ENCODE measurements at places on chromosomes 6 and 20.

DNA sequence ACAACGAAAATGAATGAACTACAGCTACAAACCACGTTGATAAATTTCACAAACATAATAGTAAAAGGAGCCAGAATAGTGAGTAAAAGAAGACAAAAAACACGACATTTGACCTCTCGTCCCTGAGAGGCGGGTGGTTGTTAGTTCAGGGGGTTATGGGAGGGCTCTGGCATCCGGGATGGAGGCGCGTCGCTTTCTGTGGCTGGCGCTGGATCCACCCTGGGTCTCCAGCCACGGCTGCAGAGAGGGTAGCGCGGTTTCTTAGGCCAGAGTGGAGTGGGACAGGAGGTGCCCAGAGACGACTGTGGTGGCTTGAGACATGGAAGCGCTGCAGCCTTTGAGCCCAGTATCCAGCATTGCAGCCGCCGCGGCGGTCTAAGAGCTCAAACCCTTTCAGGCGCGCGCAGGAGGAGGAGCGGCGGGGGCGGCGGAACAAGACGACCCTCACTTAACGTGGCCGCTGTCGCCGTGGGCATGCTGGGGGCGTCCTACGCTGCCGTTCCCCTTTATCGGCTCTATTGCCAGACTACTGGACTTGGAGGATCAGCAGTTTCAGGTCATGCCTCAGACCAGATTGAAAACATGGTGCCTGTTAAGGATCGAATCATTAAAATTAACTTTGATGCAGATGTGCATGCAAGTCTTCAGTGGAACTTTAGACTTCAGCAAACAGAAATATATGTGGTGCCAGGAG lies 3.7 kb upstream of the ZSCAN23 start:
- no peak for DNase-seq

DNA sequence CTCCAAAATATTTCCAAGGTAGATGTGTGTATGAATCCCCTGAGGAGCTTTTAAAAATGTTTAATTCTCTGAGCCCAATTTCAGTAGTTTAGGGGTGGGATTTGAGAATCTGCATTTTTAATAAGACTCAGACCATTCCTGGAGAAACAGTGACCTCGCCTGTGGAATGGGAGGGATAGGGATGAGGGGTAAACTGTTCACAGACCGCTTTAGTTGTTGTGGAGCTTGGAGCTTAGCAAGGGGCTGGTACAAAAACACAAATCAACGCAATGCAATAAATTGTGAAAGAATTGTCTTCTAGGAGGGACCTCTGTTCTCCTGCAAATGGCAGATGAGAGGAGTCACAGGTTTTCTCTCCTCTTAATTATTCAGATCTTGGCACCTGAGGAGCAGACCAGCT lies 239.3 kb upstream of the SULF2 start:
- DNase-seq = no peak

DNA sequence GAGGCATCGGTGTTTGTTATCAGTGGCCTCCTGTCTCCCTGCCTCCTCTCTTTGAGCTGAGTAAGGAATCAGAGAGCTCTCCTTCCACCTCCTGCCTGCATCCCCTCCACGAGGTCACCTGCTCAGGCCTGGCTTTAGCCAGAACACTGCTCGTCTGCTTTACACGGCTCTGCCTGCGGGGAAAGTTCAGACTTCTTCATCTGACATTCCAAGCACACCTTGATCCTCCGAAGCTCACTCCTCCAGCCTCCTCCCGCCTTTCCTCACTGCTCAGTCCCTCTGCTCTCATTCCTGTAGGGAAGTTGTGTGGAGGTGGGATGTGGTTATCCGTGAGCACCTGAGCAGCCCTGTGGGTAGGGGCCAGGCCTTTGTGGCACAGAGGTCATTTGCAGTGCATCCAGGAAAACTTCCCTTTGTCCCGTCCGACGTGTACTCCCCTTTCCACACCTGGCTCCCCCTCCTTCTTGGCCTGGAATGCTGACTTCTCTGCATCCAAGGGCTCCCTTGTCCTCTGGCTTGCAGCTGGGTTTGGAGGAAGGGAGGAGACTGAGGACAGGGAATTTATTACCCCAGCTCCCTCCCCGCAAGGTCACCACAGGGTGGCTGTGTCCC lies 12.8 kb upstream of the CCDC167 start:
- DNase-seq = no peak

- DNase-seq = no peak
Measured at GRCh38 chr6:157845493-157846259, 22.6 kb downstream of the SNX9 start.

- peak; percentile 61 for DNase-seq
Measured at GRCh38 chr6:21556968-21557721, 36.4 kb upstream of the SOX4 start.

GRCh38 chr20:44166477-44166876 lies 20.5 kb downstream of the JPH2 start:
- no peak for DNase-seq

GRCh38 chr6:122130026-122130348 lies 269.5 kb upstream of the HSF2 start:
- DNase-seq = no peak

GRCh38 chr6:20365456-20365855 lies 36.2 kb upstream of the E2F3 start:
- DNase-seq = no peak

All from NCI-H2081 (cell line).